ENCODE measurements at places on chromosomes 11 and 22.

GRCh38 chr22:25406510-25407210, 157.8 kb upstream of the GRK3 start:
- no peak for DNase-seq

GRCh38 chr11:70364745-70365543, 33.4 kb upstream of the CTTN start:
- no peak for DNase-seq

GRCh38 chr11:121711236-121711635, 258.5 kb upstream of the SORL1-AS1 start:
- DNase-seq, result no peak

DNA sequence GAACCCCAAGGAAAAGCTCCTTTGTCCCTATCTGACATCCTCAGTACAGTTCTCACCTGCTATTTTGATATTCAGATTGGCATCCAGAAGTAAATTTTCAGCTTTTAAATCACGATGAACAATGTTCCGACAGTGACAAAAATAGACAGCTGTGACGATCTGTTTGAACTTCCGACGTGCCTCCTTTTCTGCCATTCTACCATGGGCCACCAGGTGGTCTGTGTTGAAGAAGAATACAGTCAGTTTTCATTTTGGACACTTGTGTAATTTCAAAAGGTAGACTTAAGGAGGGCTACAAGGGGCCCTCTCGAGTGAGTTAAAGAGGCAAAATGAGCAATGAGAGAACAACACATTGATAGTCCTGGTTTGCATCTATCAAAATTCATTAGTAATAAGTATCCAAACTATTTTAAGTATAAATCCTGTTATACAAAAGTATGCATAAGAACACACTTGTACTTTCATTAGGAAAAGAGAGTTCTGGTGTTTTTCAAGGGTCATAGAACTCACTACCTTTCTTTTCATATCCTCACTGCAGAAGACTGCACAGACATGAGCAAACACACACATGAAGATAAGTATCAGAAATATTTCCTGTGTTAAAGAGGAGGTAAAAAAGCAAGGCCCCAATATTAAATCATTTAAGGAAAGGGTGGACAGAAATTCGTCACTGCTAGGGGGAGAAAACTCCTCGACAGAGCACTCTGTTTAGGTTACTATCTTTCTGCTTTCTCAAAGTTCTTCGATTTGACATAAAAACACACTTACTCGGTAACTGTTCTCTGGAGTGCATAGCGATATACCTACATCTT, 89.9 kb upstream of the APOA1 start:
- DNase-seq, result no peak

DNA sequence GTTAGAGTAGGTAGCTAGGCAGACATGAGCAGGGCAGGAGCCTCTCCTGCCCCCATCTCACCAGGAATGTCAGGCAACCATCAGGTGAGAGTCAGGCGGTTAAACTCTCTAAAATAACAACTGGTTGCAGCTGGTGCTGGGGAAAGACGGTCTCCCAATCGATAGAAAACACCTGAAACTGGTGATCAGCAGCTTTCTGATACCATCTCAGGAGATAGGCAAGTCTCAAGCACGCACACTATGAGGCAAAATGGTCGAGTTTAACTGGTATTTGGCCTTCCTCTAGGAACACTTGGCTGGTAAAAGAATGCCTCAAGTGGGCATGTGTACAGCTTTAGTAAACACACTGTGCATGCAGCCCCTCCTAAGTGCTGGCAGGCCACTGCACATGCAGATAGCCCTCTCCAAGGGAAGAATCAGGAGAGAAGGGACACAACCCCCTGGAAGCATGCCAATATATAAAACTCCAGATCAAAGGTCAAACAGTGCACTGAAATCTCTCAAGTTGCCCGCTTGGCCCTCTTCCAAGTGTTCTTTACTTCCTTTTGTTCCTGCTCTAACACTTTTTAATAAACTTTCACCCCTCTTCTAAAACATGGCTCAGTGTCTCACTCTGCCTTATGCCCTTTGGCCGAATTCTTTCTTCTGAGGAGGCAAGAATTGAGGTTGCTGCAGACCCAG, 88.7 kb downstream of the USP35 start:
- DNase-seq, result no peak

- no peak for DNase-seq
Observed at GRCh38 chr22:45475063-45475747, 27.5 kb upstream of the FBLN1 start.

DNA sequence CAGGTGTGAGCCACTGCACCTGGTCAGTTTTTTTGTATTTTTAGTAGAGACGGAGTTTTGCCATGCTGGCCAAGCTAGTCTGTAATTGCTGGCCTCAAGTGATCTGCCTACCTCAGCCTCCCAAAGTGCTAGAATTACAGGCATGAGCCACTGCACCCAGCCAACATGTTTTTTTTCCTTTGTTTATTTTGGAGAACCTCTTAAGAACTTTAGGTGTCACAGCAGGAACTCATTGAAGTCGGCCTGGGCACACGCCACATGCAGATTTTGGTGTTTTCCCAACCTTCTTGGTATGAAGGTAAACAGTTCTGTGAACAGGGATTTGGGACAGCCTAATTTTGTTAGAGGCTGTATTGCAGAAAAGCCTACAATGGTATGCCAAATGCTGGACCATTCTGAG, 9.4 kb downstream of the DIXDC1 start:
- no peak for DNase-seq

GRCh38 chr11:46069595-46069994, 51.7 kb downstream of the PHF21A start:
- no peak for DNase-seq

- DNase-seq, result no peak
Observed at GRCh38 chr11:10288881-10289764, 4.9 kb downstream of the SBF2 start.

GRCh38 chr11:78032090-78032489, 9.0 kb upstream of the KCTD14 start:
- DNase-seq, result no peak

- no peak for DNase-seq
Observed at GRCh38 chr11:73306977-73307322, 1.1 kb upstream of the ARHGEF17 start.

- DNase-seq, result no peak
Observed at GRCh38 chr11:76805206-76805913, 22.2 kb downstream of the TSKU start.

- no peak for DNase-seq
Observed at GRCh38 chr11:6022956-6023355, 7.6 kb downstream of the OR56A1 start.

- no peak for DNase-seq
Observed at GRCh38 chr22:42368379-42369249, 63.6 kb downstream of the NFAM1 start.

- no peak for DNase-seq
Observed at GRCh38 chr11:20248871-20249270, 88.6 kb upstream of the DBX1 start.

GRCh38 chr22:16699326-16699725, 106.7 kb upstream of the CCT8L2 start:
- no peak for DNase-seq

- peak; percentile 44 for DNase-seq
Observed at GRCh38 chr22:23315341-23315917, 135.1 kb downstream of the BCR start.

DNA sequence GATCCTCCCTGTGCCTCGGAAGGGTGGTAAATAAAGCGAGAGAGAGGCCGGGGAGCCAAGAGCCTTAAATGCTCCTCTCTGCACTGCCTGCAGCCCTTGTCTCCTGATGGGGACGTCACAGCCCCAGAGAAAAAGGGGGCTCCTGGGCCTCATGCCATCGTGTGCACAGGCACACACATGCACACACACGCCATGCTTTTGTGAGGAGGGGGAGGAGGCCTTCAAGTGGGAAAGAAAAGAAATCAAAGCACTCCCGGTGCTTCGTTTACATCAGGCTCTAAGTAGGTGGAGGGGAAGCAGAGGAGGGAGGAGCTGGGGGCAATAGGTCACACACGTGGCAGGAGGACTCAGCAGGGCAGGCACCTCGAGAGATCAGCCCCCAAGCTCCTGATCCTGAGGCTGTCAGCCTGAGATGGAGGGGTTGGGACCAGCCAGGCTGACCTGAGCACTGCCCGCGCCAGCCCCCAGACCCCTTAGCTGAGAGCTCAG, 68.2 kb upstream of the NECTIN1 start:
- no peak for DNase-seq

DNA sequence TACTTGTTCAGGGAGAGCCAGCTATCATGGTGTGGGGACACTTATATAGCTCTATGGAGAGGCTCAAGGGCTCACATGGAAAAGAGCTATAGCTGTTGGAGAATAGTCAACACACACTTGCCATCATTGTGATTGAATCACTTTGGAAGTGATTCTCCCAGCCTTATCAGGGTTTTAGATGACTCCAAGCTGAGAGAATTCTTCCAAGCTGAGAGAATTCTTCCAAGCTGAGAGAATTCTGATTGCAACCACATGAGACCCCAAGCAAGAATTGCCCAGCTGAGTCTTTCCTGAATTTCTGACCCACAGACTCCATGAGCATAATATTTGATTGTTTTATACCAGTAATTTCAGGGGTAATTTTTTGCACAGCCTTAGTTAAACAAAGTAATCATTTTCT, 1318.3 kb upstream of the RAG2 start:
- DNase-seq, result no peak

DNA sequence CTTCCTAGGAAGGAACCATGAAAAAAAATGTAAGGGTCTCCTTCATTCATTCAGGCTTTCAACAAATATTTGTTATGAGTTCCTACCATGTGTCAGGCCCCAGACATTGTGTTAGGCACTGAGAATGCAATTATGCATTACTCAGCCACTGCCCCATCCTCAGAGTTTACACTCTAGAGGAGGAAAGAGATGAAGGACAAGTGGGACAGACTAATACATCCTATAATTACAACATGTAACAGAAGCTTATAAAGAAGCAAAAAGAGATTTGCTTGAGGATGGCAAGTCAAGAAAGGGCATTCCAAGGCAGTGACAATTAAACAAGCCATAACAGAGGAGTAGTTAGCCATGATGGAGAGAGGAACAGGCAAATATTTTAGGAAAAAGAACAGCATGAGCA, 78.6 kb downstream of the FAM168A start:
- no peak for DNase-seq

- DNase-seq, result no peak
Observed at GRCh38 chr11:12110714-12111548, 541 bp downstream of the MICAL2 start.

DNA sequence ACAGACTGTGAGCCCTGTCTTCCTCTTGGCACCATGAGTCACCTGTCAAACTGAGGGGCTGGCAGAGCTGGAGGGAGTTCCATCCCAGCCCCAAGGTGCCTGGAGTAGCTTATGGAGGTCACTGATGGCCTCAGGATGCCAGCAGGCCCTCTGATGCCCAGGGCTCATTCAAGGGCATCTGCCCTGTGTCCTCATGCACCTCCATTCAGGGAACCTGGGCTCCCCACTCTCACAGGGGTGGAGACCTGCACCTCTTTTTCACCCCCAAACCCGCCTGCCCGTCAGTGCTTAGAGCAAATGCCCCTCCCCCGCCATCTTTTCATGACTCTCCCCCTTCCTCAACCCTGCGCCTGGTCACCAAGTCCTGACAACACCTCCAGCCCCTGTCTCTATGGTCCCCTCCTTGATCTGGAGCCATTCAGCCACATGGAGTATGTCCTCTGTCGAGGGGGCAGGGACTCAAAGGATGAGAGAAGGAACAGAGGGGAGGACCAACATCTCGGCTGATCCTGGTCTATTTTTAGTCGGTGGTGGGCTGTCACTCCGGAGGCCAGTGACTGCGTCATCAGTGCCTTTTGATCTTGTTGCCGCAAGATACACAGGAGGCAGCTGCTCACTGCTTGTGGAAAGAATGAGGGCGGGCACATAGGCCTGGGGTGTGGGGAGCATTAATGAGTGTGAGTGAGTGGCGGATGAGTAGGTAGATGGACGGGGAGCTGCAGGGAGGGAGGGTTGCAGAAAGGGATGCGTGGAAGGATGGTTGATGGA, 72.2 kb downstream of the CDKN1C start:
- DNase-seq, result no peak
